ENCODE measurements at places on chromosomes 6 and 20.

- no peak for DNase-seq
These were observed 208.9 kb upstream of the FOXQ1 start for GRCh38 chr6:1103021-1103420.

DNA sequence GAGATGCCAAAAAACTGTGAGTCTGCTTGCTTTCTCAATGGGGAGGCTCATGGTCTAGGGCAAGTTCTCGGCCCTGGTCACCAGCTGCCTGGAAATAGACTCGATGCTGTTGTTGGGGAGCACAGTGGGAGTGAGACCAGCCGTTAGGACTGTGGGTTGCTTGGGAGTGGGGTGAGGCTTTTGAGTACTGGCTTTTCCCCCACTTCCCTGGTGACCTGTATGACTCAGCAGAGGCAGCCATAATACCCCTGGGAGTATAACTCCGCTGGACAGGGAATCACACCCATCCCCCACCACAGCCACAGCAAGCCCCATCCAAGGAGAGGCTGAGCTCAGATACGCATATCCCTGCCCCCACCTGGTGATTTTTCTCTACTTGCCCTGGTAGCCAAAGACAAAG, 48.9 kb upstream of the OGFRL1 start:
- DNase-seq, result no peak

GRCh38 chr6:125474061-125474460, 172.3 kb upstream of the HDDC2 start:
- DNase-seq, result no peak

DNA sequence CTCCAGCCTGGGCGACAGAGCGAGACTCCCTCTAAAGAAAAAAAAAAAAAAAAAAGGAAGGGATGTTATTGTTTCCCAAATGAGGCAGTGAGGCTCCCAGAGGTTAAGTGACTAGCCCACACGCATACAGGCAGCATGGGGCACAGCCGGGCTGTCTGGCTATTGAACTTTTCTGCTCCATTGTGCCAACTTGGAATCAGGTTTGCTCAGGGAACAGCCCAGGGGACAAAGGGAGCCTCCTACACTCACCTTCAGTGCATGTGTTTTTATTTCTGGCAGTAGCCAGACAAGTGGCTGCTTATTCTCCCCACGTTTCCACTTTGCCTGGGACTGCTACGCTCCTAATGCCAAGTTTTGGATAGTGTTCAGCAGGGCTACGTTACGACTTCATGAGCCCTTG, 10.7 kb downstream of the ETV7 start:
- DNase-seq, result no peak

GRCh38 chr6:49744259-49744658, at the start of gene CRISP3:
CRISP3 (minus strand) TSS chr6:49744388; CDS start chr6:49744367, 21 bp downstream.
- DNase-seq, result no peak

DNA sequence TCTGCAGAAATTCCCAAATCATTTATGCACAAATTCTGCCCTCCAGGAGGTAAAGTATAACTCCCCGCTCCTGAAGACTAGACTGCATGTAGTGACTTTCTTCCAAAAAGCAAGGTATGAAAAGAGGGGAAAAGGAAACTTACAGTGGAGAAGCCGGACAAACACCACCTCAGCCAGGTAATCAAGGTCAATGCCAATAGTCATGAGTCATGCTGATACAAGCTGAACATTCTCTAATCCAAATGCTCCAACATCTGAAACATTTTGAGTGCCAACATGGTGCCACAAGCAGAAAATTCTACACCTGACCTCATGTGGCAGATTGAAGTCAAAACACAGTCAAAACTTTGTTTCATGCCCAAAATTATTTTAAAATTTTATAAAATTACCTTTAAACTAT, 165.6 kb downstream of the FOXA2 start:
- no peak for DNase-seq
